ENCODE measurements at places on chromosomes 7 and 10.

DNA sequence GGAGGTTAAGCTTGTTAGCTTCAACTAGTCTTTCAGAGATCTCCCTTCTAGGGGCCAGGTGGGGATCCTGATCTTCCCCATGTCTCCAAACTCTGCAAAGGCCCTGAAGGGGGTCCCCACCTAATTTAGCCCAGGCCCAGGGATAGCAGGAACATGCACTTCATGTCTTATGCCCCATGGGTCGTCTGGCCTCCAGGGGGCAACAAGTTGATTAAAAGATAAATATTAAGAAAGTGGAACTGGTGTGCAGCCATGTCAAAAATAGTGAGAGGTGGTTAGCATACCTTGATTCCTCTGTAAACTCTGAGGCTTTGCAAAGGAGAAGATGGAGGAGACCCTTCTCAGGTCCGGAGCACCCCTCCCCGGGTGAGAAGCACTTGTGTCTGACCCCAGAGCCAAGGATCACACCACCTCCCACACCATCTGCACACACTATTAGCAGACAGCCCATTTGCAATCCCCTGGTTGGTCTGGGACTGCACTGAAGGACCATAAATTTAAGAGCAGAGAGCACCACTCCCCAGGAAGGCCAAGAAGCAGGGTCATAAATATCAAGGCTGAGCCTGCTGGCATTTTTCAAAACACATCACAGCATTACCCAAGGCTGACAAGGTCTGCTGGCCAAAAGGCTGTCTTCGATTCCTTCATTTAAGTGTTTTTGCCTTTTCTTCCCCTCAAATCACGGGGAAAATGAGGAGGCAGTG is 44.2 kb upstream of the LRRC18 start:
- no peak for DNase-seq

GRCh38 chr7:43921423-43921822 is 4.8 kb upstream of the UBE2D4 start:
- no peak for DNase-seq

- no peak for DNase-seq
These were observed 124.8 kb downstream of the CNNM2 start for GRCh38 chr10:103042908-103043307.

- no peak for DNase-seq
These were observed 468.2 kb upstream of the LRRTM3 start for GRCh38 chr10:66457629-66458028.

Measured in anterior cingulate cortex (tissue), 58 donors.